ENCODE measurements at places on chromosomes 3 and 15.

DNA sequence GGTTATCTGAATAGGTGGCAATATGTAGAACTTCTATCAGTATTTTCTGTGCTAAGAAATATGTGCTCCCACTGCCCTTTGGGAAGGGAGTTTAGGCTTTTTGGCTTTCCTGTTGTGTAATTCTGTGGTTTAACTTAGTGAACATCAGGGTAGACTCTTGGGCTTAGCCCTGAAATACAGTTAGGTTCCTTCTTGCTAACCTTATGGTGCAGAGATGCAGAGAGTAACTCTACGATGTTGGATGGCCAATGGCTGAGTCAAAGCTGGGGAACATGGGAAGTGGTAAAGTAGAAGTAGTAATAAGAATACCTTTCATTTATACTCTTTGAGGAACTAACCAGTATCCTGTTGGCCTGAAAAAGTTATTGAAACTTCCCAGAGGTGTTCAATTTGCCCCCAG is 80.8 kb upstream of the IL12A start:
- DNase-seq, result no peak

GRCh38 chr3:25661694-25662437 is 2.8 kb downstream of the TOP2B start:
- DNase-seq, result no peak

GRCh38 chr3:13713396-13713795 is 164.5 kb downstream of the FBLN2 start:
- no peak for DNase-seq

GRCh38 chr3:25040748-25041147 is 387.3 kb upstream of the RARB start:
- peak; percentile 36 for DNase-seq

GRCh38 chr3:45455040-45455439 is 66.7 kb downstream of the LARS2 start:
- DNase-seq, result no peak

DNA sequence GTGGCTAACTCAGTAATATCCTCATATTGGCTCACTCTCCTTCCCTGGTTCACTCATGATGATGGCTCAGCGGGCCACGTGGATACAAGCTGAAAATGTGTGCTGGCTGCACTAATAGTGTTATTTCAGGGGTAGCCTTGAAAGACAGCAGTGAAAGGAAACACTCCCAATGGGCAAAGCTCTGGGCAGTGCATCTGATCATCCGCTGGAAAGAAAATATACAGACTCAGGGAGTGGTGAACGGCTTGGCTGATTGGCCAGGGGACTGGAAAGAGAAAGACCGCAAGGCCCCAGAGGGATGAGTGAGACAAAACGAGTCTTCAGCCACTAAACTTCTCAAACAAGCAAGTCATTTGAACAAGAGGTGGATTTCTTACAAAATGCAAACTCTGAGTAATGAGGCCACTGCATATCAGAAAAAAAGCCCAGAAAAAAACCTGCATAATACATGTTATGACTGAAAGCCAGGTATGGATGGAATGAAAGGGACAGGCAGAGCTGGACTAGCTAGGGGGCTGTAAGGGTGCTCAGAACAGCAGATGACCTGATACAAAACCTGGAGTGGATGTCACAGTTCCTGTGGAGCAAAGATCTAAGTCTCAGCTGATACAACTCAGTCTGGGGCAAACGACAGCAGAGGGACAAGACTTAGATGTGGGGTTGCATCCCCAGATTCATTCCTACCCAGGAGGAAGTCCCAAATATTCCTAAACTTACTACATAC is 33.3 kb downstream of the CMTM6 start:
- no peak for DNase-seq

GRCh38 chr3:150495563-150496168 is 50.6 kb downstream of the SERP1 start:
- DNase-seq, result peak; percentile 76

DNA sequence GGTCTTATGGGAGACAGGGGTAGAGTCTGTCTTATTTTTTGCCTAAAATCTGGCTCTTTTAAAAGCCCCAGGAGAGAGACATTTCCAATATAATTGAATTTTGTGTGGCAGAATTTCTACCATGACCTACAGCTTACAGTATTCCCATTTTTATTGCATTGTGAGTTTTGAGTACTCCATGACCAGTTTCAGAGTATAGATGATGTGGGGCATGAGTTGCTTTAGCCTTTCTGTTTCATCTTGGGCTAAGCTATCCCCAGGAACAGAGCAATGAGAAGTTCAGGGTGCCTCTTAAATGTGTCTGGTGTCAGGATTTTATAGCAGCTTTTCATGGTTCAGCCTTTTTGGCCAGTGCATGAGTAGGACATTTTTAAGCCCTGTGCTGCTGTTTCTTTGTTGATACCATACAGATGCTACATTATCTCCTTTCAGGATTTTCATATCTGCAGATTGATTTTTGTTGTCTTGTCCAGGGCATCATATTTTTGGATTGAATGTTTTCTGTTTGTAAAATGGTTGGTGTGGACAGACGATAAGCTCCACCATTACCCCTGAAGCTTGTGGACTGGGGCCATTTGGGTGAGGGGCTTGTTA is 3.5 kb downstream of the ABHD2 start:
- no peak for DNase-seq

- no peak for DNase-seq
Observed at GRCh38 chr15:58241872-58242271, 103.7 kb downstream of the AQP9 start.
